ENCODE measurements at places on chromosomes 5 and 9.

- no peak for DNase-seq
Measured at GRCh38 chr5:132777209-132778069, at the start of gene SEPTIN8. TSS of gene SEPTIN8 (minus strand) at chr5:132777239. CDS start at chr5:132777137, 102 bp downstream.

GRCh38 chr9:14212077-14212476 is 101.9 kb downstream of the NFIB start:
- no peak for DNase-seq

GRCh38 chr5:3155046-3155445 is 403.6 kb upstream of the IRX2 start:
- DNase-seq, result no peak

- peak; percentile 12 for DNase-seq
Measured at GRCh38 chr9:4798281-4799032, 5.7 kb downstream of the RCL1 start.

- no peak for DNase-seq
Measured at GRCh38 chr9:108186642-108187395, 669.0 kb downstream of the ACTL7B start.

DNA sequence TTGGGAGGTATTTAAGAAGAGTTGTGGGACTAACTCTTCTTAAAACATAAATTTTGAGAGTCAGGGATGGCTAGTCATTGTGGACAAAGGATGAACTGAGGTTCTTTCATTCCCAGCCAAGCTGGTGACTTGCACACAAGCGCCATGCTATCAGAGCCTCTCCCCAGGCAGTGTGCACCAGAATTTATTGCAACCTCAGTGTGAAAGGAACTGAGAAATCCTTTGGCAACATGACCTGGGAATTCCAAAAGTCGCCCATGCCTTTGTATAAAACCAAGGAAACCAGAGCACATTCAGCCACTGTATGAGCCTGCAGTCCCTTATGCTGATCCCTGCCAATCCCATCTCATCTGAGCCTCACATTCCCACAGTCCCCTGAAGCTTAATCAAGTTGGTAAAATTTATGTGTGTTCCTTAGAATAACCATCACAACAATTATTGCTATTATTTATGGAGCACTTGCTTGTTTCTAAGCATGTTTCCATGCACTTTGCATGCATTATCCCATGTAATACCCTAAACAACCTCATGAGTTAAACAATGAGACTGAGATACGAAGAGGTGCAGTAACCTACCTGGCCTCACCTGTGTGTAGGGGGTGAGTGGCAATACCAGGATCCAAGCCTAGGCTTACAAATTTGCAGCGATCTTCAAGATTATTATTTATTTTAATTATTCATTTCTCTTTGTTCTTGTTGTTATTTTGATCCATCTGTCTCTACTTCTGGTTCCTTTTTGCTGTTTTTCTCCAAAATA is 116.4 kb downstream of the NTRK2 start:
- no peak for DNase-seq

- no peak for DNase-seq
Measured at GRCh38 chr5:140282266-140282665, 20.6 kb downstream of the PFDN1 start.

- DNase-seq, result no peak
Measured at GRCh38 chr5:8634219-8634618, 765.3 kb downstream of the MTRR start.

- no peak for DNase-seq
Measured at GRCh38 chr9:26210338-26210851, 532.2 kb upstream of the TUSC1 start.

- no peak for DNase-seq
Measured at GRCh38 chr9:136309806-136310220, 5.9 kb upstream of the CCDC187 start.

GRCh38 chr5:177540438-177540837 is 13.9 kb downstream of the FAM193B start:
- no peak for DNase-seq

DNA sequence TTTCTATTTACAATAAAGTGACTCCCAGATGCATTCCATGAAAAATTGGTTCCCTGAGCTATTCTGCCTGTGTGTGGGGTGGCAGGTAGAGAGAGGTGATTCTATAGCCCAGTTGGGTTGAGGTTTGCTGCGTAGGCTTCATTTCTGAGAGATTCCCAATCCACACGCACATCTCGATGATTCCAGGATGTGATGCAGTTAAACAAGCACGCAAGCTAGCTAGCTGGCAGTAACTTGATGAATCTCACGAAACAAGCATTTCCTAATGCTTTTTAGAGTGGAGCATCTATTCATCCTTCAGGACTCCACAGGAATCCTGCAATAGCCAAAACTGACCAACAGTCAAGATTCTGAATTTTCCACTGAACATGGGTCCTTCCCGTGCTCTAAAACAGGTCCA is 43.8 kb upstream of the CER1 start:
- DNase-seq, result no peak

DNA sequence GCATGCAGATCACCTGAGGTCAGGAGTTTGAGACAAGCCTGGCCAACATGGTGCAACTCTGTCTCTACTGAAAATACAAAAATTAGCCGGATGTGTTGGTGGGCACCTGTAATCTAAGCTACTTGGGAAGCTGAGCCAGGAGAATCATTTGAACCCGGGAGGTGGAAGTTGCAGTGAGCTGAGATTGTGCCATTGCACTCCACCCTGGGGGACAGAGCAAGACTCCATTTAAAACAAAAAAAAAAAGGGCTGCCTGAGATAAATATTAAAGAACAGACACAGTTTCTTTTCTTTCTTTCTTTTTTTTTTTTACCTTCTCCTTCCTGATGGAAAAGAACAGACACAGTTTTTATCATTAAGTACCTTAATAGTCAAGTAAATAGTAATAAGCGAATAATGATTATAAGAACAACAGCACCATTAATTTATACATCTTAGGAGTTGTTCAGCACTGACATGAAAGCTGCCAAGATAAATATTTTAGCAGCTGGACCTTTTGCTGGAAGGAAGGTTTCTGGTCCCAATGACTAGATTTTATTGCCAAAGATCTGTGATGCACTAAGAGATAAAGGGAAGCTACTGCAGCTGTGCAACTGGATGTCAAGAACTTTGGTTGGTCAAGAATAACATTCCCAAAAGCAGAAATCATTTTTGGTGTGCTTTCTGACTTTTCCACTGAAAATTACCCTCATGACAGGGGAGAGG is 7.0 kb downstream of the CENPP start:
- DNase-seq, result no peak

DNA sequence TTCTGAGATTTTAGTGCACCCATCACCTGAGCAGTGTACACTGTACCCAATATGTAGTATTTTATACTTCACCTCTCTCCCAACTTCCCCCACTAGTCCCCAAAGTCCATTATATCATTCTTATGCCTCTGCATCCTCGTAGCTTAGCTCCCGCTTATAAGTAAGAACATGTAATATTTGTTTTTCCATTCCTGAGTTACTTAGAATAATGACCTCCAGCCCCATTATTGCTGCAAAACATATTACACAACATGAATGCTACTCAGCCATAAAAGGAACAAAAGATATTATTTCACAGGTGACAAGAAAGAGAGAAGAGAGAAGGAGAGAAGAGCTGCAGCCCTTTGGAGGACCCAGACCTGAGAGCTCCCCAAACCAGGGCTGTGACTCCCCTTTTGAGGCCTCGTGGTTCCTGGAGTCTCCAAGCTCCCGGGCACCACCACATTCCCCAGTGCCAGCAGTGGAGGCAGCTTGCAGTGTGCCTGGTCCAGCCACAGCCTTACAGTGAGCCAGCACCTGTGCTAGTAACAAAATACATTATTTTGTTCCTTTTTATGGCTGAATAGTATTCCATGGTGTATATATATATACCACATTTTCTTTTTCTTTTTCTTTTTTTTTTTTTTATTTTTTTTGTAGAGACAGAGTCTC is 194.5 kb upstream of the DAB2 start:
- no peak for DNase-seq

DNA sequence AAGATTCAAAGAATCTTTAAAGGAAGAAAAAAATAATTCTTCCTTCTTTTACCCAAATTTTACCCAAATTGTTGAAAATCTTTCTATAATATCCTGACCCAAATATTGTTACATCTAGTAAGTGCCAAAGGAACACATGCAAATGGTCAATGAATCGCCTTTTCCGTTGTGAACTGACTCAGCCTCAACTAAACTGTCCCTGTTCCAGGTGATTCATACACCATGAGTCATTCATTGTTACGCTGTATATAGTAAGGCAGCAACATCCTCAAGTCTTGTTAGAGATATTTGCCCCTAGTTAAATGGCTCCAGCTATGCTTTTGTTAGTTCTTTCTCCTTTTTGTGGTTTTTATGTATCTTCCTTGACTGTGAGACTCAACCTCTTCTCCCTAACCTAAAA is 9.7 kb downstream of the PTGER4 start:
- DNase-seq, result no peak

GRCh38 chr5:8726383-8727036 is 819.4 kb downstream of the SEMA5A start:
- no peak for DNase-seq
